Activated T-cell treated with anti-CD3 and anti-CD28 coated beads, Interleukin-2, amount 50 U/mL, for 48 hours (primary cell): ENCODE measurements at places on chromosomes 2 and 18.

- no peak for DNase-seq
These were observed 221.6 kb downstream of the VAPA start for GRCh38 chr18:10135302-10135926.

GRCh38 chr2:164644036-164644700 lies 22.9 kb upstream of the GRB14 start:
- no peak for DNase-seq

DNA sequence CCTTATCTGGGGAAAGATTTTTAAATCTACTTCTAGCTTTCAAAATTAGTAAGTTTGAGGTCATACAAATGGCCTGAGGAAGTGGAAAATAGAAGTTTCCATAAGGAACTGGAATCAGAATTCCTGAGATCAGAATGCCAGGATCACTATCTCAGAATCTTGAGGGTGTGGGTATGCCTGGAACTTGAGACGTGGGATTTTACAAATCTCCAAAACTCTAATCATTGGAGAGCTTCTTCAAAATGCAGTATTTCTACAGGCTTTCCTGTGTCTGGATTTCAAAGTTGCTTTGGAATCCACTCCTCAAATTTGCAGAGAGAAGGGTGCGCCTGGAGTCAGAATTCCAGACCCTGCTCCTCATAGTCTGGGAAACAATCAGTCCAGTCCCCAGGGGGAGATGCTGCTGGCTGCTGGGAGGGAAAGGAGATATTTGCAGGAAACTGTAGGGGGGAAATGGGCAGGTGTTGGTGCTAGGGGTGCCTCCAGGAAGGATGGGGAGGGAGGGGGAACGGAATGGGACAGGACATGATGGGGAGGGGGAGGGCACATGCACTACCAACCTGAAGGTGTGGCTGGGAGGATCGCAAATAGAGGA lies 31.0 kb upstream of the CATIP start:
- no peak for DNase-seq

DNA sequence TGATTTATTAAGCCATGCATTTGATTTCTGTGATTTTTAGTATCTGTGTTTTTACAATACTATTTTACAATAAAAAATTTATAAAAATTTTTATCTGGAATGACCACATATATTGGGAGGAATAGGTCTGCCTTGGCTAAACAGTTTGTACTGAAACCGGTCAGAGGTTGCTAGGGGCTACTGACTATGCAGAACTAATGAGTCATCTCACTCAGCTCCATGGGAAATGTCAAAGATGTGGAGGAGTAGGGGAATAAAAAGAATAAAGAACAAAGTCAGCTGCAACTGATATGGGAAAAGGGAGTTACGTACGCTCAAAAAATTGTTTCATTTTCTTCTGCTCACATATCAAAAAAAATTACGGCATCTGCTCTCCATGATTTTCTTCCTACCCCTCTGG lies 8.6 kb upstream of the TMEM163 start:
- DNase-seq = no peak

DNA sequence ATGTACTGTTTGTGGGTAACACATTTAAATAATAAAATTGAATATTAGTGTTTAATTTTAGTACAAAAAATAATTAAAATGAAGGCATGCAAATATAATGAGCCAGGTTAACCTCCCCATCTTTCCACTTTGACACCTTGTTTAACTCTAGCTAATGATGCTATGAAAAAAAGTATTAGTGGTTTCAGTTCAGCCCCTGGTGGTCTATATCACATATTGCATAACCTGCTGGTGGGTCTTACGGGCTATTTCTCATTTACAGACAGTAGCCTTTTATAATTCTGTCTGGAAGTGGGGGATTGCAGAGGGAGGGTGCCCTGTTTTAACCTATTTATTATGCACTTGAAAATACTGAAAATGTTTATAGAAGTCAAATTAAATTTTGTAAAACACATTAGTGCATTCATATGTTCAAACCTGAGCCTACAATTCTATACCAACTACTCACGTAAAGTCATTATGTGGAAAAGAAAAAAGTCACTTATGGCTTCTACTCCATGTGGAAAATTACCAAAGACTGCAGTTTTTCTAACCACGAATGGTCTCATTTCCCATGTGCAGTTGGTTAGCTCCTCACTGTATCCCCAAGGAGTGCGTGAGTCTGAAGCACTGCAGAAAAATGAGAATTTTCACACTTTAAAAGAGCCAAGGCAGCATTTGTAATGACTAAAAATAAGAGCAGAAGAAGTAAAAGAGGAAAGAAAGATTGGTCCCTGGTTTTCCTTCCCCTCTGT lies 381.0 kb downstream of the MTX2 start:
- no peak for DNase-seq

DNA sequence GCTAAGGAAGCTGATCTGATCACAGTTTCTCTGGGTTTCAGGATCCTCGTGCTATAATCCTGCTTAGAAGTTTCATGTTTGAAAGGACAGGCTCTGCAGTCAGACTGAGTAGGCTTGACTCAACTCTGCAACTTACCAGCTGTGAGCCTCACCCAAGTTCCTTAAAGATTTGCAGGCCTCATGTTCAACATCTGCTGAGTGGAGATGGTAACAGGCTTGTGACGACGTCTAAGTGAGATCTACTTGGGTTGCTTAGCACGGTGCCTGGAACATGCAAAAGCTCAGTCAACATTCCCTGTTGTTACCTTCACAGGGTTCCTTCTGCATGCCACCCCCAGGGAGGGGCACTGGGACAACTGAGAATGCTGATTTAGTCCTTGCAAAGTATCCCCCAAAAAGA lies 164.2 kb downstream of the C1D start:
- DNase-seq = no peak

- DNase-seq = no peak
These were observed 15.2 kb downstream of the SMAD2 start for GRCh38 chr18:47915229-47915628.

GRCh38 chr2:15800495-15801329 lies 139.6 kb upstream of the MYCN start:
- DNase-seq = no peak

GRCh38 chr2:236309669-236310029 lies 45.4 kb upstream of the ASB18 start:
- no peak for DNase-seq

- no peak for DNase-seq
These were observed 630.4 kb downstream of the STK39 start for GRCh38 chr2:167616997-167617396.

DNA sequence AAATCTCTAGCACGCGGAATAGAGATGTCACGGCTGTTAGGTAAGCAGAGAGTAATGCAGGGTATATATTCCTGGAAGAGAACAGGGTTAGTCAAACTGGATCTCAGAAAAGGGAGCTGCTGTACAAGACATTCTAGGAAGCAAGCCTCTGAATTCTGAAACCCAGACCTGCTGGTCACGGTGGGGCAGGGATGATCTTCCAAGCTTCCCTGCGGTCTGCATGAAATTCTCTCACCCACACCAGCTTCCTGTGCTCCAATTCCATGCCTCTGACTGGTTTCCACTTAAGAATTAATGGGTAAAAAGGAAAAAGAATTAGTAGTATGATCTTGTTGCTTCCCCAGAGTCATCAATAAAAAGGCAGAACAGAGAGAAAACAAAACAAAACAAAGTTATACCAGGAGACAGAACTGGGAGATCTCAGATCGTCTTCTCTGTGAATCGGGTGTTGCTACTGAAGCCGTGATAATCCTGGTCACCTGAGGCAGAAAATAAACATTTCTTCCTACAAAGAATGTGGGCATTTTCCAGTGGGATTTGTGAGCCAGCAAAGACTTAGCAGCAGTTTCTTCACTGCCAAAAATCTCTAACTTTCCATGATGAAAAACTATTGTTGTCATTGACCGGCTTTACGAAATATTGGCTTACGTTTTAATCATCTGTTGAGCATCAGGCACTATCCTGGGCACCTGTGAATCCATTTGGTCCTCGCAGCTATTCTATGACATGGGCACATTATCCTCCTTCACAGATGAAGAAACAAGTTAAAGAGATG lies 5.3 kb upstream of the CYP27C1 start:
- DNase-seq = no peak

DNA sequence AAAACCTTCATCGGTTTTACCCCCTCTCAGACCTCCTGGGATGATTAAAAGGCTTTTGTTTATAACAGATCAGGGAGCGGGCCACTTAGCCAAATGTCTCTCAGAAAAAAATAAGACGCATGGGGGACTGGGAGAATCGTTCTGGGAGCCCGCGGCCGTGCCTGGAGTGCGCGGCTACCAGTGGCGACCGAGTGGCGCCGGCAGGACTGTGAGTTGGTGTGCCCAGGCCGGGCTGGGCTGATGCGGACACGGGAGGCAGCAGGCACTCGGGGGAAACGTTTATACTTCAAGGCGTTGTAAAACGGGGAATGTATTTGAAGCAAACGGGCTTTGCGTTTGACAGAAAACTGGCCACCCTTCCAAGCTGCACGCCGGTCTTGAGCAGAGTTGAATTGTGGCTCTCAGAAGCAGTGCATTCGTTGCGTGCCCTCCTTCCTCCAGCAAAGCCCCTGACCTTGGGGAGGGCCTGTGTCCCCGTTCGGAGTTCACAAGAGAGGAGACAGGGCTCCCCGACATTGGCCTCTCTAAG lies 4.7 kb upstream of the HOXD10 start:
- DNase-seq = peak; percentile 17

GRCh38 chr2:226898897-226899296 lies 63.0 kb downstream of the RHBDD1 start:
- no peak for DNase-seq

GRCh38 chr2:239184179-239184578 lies 216.6 kb downstream of the HDAC4 start:
- DNase-seq = no peak

DNA sequence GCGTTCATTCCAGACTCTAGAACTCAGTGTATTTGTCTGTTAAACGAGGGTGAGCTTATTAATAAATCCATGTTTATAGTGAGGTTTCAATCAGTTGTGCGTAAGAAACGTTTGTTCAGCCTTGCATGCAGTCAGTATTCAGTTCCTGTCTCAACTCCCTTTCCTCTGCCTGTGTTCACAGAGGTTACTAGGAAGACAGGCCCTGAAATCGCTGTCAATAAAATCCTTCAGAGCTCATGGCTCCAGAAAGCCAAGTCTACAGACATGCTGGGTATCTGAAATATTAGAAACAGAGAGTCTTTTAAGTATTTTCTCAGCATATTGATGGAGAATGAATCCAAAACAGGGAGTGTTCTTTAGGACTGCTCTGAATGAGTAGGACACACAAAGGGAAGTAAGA lies 75.4 kb downstream of the KLF7 start:
- no peak for DNase-seq

GRCh38 chr2:240962300-240963064 lies 35.9 kb upstream of the SNED1 start:
- peak; percentile 15 for DNase-seq

GRCh38 chr2:161173541-161174194 lies 13.4 kb downstream of the TANK start:
- no peak for DNase-seq

- no peak for DNase-seq
These were observed 60.1 kb downstream of the SPIRE1 start for GRCh38 chr18:12597760-12598159.

- no peak for DNase-seq
These were observed 71.0 kb upstream of the MMADHC start for GRCh38 chr2:149658553-149658952.

DNA sequence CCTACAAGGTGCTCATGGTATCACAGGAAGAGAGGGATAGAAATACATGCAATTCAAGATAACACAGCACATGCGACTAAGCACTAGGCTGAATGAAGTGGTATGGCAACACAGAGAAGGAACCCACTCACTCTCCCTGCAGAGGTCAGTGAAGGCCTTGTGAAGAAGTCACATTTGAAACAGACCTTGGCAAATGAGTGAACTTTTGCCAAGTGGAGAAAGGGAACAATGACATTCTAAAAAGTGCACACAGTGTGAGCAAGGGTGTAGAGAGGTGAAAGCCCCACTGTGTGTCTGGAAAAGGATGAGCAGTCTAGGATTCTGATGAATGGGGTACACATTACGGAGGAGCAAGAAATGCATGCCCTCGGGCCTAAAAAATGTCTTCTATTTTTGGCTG lies 23.3 kb downstream of the KLF7 start:
- no peak for DNase-seq

GRCh38 chr18:56298935-56299334 lies 339.5 kb downstream of the TXNL1 start:
- DNase-seq = no peak

DNA sequence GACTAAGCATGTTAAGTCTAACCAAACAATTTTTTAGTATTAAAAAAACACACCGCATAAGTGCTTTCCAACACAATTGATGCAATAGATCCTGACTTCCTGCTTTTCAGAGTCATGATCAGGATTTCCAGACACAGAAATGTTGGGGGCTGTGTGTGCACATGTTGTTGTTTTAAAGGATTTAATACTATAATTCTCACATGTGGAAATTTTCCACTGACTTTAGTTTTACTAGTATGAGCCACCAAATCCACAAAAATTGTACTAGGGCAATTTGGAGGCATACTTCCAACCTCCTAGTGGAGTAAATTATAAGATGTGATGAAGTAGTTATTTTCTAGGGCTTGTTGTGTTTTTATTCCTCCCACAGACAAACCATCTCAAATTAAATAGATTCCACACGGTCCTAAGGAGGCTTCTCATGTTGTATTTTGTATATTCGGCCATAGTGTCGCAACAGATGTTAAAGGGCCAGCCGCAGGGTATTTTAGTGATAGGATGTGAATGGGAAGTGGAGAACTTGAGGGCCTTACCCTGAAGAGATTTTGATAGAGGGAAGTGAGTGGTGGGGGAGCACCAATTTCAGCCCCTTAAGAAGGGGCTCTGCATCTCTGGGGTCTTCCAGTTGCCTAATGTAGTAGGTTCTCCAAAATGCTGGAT lies 108.9 kb upstream of the KLF7 start:
- DNase-seq = no peak

GRCh38 chr2:209141142-209141541 lies 282.7 kb upstream of the MAP2 start:
- DNase-seq = no peak
